ENCODE measurements at places on chromosomes 1 and 21.

- no peaks in the 10 kb centered on the region for H3K36me3 ChIP-seq
- no peak for DNase-seq
- H3K27ac ChIP-seq, result no peak overlapping the region
- H3K4me3 ChIP-seq, result no peak overlapping the region
- H3K4me1 ChIP-seq, result no peaks in the 10 kb centered on the region
- H3K27me3 ChIP-seq, result no peaks in the 10 kb centered on the region
Measured at GRCh38 chr1:5721634-5722215, 270.5 kb downstream of the NPHP4 start.

- no peaks in the 10 kb centered on the region for H3K4me1 ChIP-seq
- no peaks in the 10 kb centered on the region for H3K27me3 ChIP-seq
- H3K36me3 ChIP-seq, result no peaks in the 10 kb centered on the region
- H3K4me3 ChIP-seq, result no peak overlapping the region
- H3K27ac ChIP-seq, result no peak overlapping the region
- no peak for DNase-seq
Measured at GRCh38 chr1:245448975-245449431, 294.2 kb downstream of the KIF26B start.

DNA sequence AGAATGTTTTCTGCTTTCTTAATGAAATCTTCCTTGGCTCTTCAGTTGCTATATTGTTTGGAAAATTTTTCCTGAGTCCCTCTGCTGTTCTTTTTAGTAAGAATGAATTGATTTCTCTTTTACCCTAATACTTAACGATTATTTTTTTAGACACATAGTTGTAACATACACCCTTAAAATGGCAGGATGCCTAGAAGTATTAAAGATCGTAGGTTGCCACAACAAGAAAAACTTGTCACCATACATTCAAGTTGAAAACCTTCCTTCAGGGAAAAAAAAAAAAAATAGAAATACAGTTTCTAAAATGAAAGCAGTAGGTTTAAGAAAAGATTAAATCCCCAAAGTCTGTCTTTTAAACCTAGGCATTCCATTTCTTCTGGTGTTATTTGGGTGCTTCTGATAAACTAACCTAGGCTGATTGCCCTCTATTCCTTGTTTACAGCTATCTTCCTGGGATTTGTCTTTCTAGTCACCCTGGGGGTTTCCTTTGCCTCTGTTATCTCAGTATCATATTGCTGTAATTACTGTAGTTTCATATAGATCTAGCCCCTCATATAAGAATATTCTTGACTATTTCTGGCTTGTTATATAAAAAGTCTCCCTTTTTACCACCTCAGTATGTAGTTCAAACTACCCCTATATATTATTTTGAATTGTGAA lies 16.8 kb downstream of the SUCO start:
- no peak overlapping the region for H3K27ac ChIP-seq
- H3K27me3 ChIP-seq, result no peaks in the 10 kb centered on the region
- no peaks in the 10 kb centered on the region for H3K36me3 ChIP-seq
- DNase-seq, result no peak
- H3K4me1 ChIP-seq, result peaks cover 50% of the 10 kb centered on the region
- H3K4me3 ChIP-seq, result no peak overlapping the region

DNA sequence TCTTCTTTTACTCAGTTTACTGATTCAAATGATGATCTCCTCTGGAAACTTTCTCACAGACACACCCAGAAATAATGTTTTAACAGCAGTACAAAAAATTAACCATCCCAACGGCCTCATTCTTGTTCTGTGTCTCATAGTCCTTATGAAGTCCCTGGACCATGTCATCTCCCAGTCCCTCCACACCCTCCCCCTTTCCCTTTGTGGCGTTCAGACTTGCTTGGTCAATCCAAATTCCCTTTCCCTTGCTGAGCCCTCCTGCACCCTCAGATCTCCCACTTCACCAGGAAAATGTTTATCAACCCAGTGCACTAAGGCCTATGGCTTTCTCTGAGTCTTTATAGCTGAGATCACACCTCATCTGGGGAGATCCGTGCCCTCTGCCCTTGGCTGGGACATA lies 85.9 kb downstream of the CENPF start:
- H3K36me3 ChIP-seq, result no peaks in the 10 kb centered on the region
- H3K27ac ChIP-seq, result no peak overlapping the region
- no peak for DNase-seq
- H3K4me1 ChIP-seq, result no peaks in the 10 kb centered on the region
- H3K27me3 ChIP-seq, result no peaks in the 10 kb centered on the region

DNA sequence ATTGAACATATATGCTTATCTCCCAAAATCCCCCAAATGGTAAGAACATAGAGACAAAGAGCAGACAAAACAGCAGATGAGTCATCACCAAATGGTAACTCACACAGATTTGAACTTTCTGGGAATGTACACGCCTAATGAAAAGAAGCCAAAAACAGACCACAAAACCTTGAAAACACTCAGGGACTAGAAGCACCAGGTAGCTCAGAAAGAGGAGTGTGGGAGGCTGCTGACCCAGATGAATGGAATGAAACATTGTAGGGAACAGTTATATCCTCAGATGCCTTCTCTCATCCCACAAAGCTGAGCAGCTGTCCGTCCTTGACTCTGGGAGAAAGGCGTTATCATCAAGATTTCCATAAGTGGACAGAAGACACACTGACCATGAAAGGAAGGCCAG lies 307.0 kb upstream of the USP25 start:
- H3K4me3 ChIP-seq, result no peak overlapping the region
- no peaks in the 10 kb centered on the region for H3K4me1 ChIP-seq
- H3K27me3 ChIP-seq, result no peaks in the 10 kb centered on the region
- no peak for DNase-seq
- no peak overlapping the region for H3K27ac ChIP-seq

DNA sequence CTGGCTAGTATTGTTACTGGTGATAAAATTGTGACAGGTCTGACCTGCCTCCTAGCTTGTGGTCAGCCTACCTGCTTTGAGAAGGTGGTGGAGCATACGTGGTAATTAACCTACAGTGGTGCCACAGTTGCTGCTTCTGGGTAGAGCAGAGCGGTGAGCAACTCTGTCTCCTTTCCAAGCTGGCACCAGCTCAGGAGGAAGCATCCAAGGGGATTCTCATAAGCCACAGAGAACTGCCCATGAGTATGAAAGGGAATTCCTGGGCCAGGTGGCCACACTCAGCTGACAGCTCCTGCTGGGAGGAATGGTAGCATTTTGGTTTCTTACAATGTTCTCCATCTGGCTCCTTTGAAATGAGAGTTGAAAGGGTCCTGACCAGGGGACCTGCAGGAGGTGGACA lies 39.4 kb downstream of the ATP2B4 start:
- peaks cover 4% of the 10 kb centered on the region for H3K4me1 ChIP-seq
- DNase-seq, result no peak
- no peak overlapping the region for H3K4me3 ChIP-seq
- H3K27ac ChIP-seq, result no peak overlapping the region
- H3K36me3 ChIP-seq, result no peaks in the 10 kb centered on the region

DNA sequence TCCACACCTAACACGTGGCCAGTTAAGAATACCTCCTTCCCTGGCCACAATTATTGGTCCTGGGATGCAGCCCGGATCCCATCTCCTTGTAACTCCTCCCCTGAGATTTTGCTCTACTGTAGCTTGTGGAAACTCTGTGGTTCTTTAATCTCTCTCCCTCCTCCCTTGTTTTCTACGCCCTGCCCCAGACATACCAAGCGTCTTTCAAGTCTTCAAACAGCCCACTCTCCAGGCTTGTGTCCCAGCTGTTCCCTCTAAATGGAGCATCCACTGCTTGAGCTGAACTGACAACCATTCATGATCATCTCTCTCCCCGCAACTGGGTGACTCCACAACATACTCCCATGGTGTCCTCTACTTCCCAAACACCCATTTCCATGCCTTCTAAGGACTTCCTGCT lies 111.6 kb downstream of the SIPA1L2 start:
- no peak overlapping the region for H3K4me3 ChIP-seq
- no peaks in the 10 kb centered on the region for H3K27me3 ChIP-seq
- no peak overlapping the region for H3K27ac ChIP-seq
- DNase-seq, result no peak

DNA sequence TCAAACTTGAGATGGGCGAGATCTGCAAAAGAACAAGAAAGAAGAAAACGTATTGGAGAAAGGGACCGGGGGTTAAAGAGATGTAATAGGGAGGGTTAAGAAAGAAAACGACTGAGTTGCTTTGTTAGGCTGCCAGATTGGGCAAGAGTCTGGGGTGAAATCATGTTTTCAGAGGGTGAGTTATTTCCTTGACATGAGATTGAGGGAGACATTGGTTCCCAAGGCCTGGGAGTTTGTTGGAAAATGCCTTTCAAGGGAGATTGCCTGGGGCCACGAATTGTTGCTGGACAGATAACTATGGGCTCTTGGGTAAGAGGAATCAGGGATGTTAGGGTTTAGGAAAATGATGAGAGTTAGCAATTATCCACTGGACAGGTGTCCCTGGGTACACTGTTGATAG lies 776 bp upstream of the CADM3 start:
- H3K27me3 ChIP-seq, result no peaks in the 10 kb centered on the region
- no peaks in the 10 kb centered on the region for H3K36me3 ChIP-seq
- H3K27ac ChIP-seq, result no peak overlapping the region
- H3K4me3 ChIP-seq, result no peak overlapping the region
- no peak for DNase-seq

- H3K4me1 ChIP-seq, result peaks cover 8% of the 10 kb centered on the region
- no peaks in the 10 kb centered on the region for H3K36me3 ChIP-seq
- no peak overlapping the region for H3K4me3 ChIP-seq
- no peak overlapping the region for H3K27ac ChIP-seq
- no peak for DNase-seq
Measured at GRCh38 chr21:44930543-44930981, 9.3 kb upstream of the SLX9 start.

DNA sequence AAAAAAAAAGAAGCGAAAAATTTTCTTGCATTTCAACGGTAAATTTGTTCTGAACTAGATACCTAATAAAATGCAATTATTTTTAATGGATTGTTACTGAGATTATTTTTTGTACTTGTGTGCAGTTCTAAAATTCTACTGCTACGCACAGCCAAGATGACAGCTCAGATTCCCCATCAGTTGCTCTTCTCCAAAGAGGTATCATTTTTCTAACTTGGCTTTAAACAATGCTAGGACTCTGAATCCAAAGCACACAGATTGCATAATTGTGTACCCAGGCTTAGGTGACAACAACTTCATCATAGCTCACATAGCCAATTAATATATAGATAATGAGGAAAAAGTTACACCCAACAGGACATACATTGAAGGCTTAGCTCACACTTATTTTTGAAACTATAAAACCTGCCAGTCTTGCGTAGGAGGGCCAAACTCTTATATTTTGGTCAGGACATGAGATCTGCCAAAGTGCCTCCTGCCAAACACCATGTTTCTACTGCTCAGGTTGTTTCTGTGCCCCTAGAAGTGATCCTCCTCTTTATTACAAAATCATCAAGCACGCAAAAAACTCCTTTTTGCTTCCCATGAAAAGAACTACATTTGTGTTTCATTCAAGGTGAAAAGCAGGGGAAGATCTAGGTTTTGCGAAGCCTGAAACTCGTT lies 10.6 kb upstream of the ZNHIT6 start:
- H3K27me3 ChIP-seq, result no peaks in the 10 kb centered on the region
- no peak overlapping the region for H3K27ac ChIP-seq
- H3K4me1 ChIP-seq, result no peaks in the 10 kb centered on the region
- no peak overlapping the region for H3K4me3 ChIP-seq
- no peak for DNase-seq
- no peaks in the 10 kb centered on the region for H3K36me3 ChIP-seq

DNA sequence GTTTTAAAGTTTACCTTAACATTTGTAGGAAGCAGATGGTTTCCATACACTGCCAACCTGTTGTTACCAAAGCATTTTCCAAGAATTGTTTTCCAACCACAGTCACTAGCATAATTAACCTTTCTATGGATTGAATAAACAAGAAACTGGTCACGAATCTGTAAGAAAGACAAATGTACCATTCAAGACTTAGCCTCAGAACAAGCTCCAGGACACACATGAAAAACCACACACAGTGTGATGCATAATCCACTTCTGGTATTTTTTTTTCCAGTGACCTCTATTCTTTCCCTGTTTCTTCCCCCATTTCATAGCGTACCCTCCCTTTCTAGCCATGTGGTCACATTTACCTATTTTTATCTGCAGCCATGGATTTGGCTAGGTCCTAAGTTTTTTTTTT lies 29.6 kb upstream of the C1orf87 start:
- no peaks in the 10 kb centered on the region for H3K36me3 ChIP-seq
- no peaks in the 10 kb centered on the region for H3K4me1 ChIP-seq
- no peak overlapping the region for H3K27ac ChIP-seq

GRCh38 chr1:43621861-43622260 lies 28.1 kb upstream of the KDM4A start:
- no peak for DNase-seq
- H3K36me3 ChIP-seq, result no peaks in the 10 kb centered on the region
- H3K27ac ChIP-seq, result no peak overlapping the region
- H3K27me3 ChIP-seq, result no peaks in the 10 kb centered on the region
- H3K4me3 ChIP-seq, result no peak overlapping the region

DNA sequence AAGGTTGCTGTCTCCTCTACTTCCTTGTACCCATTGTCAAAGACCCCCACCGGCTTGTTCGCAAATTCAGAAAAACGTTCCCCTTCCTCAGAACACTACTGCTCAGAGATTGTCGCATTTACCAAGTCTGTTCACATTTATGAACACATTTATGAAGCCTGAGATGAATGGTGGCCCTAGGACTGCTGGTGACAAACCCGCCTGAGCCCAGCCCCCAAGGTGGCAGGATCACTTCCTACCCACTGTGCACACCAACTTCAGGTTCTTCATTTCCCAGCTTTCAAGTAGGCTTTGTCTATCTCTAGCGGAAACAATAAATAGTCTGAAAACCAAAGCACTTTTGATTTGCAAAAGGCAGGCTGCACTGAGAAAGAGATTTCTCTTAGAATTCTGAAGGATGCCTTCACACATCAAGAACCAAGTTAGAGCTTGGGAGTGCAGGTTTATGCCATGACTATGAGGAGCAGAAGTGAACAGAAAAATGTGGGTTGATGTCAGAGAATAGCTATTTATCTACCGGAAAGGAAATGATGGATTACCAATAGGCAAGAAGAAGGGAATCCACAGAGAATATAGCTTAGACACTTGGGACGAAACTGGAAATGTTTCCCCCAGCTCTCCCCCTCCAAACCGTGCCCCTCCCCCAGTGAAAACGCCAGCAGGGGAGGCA lies 200.5 kb downstream of the TOMM20 start:
- no peak overlapping the region for H3K27ac ChIP-seq
- no peaks in the 10 kb centered on the region for H3K36me3 ChIP-seq
- DNase-seq, result peak; percentile 6
- H3K4me1 ChIP-seq, result no peaks in the 10 kb centered on the region
- no peak overlapping the region for H3K4me3 ChIP-seq

- no peak for DNase-seq
- H3K4me3 ChIP-seq, result no peak overlapping the region
- H3K27me3 ChIP-seq, result no peaks in the 10 kb centered on the region
- H3K4me1 ChIP-seq, result no peaks in the 10 kb centered on the region
- no peak overlapping the region for H3K27ac ChIP-seq
Measured at GRCh38 chr1:221076391-221076811, 197.2 kb downstream of the HLX start.

- H3K4me3 ChIP-seq, result no peak overlapping the region
- no peaks in the 10 kb centered on the region for H3K4me1 ChIP-seq
- H3K27ac ChIP-seq, result no peak overlapping the region
- no peak for DNase-seq
Measured at GRCh38 chr1:22132517-22133235, 10.2 kb downstream of the WNT4 start.
